ENCODE measurements at places on chromosomes 12 and 14.

DNA sequence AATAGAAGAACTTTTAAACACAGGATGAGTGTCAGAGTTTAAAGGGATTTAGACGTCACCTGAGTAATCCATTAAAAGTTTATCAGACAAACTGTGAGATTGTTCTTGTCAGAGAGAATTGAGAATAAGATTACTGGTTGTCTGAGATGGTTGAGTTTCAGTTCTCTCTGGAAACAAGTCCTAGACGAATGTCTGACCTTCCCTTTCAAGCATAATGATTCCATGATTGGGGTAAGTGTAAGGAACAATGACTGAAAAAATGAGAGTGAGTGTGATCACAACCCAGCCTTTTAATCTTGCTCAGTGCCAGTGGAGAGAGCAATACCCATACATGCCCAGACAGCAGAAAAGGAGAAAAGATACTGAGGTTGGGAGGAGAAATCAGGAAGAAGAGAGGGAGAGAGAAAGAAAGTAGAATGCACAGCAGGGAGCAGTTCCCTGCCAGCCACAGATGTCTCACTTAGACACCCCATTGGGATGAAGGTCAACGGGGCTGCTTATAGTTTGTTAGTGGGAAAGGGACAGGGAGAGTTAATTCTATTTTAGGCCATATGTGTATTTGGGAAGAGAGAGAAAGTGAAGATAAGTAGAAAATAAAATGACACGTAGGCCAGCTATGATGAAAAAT is 4.3 kb downstream of the GRIP1 start:
- no peak for DNase-seq

- DNase-seq, result peak; percentile 33
Measured at GRCh38 chr14:101458741-101459550, 102.3 kb upstream of the DIO3 start.

DNA sequence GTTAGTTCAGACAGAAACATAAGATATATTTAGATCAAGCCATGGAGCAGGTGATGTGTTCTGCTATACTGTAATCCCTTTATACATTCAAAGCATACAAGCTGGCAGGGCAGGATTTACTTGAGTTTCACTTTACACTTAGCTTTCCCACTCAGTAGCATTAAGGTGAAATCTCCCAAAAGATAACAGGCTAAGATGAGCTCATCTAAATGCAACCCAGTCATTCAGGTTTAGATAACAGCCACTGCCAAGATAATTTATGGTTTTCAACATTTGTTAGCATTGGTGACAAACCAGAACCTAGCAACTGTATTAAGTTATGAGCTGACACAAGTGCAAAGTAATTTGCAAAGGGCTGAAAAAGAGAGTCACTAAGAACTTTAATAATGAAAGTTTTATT is 925.1 kb upstream of the ATXN7L3B start:
- no peak for DNase-seq

DNA sequence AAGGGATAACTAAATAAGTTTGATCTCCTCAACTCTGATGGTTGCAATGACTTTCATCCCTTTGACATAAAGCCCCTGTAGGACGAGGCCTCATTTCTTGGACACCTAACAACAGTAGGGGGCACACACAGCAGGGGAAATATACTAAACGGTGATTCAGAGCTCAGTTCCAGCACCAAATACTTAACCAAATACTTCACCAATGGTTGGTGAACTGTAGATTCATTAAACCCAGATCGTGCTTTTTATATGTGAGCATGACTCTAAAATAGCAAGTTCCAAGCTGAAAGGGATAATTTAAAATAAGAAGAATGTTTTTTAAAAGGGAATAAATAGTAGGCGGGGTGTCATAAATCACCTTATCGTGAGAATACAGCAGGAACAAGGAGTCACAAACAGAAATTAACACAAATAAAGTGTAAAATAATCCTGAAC is 53.2 kb downstream of the ATG2B start:
- no peak for DNase-seq

GRCh38 chr14:74019408-74020137 is 424 bp downstream of the BBOF1 start:
- peak; percentile 63 for DNase-seq

- peak; percentile 33 for DNase-seq
Measured at GRCh38 chr14:56482310-56482911, 97.2 kb upstream of the TMEM260 start.

DNA sequence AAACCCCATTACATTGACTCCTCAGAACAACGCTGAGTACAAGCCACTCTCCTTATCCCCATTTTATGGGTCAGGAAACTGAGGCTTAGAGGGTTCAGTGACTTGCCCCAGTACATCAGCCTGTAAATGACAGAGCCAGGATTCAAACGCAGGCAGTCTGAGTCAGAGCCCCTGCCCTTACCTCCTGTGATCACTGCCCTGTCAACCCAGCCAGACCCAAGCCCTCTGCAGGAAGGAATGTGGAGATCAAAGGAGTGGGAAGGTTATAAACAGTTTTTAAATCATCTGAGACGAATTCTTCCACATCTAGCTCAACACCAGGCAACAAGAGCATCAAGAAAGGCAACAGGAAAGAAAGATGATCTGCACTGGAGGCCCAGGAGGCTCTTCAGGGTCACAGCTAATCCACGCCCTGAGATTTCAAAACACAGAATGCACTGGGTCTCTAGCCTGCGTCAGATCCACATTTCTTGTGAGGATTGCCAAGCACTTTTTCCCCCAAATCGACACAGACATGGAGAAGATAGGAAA is 38.5 kb downstream of the SPTB start:
- DNase-seq, result peak; percentile 78

DNA sequence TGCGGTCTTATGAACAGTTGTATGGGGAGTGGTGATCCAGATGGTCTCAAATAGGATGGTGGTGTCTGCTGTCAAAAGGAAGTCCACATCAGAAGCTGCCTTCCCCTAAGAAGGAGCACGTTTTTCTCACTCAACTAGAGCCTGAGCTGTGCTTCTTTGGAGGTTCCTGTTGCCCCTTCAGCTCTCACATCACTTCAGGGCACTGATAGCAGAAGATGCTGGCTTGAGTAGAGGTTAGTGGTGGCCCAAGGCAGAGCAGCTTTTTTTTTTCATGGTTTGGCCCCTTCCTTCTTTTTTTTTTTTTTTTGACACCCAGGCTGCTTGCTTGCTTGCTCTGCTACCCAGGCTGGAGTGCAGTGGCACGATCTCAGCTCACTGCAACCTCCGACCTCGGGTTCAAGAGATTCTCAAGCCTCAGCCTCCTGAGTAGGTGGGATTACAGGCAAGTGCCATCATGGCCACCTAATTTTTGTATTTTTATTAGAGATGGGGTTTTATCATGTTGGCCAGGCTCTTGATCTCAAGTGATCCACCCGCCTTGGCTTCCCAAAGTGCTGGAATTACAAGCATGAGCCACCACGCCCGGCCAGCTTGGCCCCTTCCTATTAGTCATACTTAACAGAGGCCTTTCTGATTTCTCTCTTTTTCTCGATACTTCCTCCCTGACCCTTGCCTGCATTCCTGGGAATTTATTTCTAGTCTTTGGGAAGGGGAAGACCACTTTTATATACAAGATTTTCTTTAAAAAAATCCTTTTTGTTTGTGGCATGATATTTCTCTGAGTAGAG is 31.6 kb downstream of the KLRD1 start:
- DNase-seq, result no peak

DNA sequence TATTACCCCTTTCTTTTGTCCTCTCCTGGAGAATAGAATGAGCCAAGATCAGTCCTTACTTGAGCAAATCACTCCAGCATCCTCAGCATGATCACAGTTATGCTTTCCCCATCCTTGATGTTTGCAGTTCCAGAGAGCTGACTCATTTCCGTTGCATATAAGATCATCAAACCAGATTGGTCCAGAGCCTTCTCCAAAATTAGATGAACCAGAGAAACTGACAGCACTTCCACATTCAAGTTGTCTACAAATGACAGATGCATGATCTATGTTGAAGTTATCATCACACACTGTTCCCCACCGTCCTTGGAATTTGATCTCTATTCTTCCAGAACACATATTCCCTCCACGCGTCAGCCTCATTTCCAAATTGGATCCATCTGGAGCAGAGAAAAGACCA is 4.8 kb downstream of the CD163 start:
- peak; percentile 1 for DNase-seq

- DNase-seq, result no peak
Measured at GRCh38 chr14:103881268-103882201, 34.2 kb upstream of the PPP1R13B start.

GRCh38 chr14:91351512-91351862 is 66.1 kb downstream of the CCDC88C start:
- DNase-seq, result no peak

GRCh38 chr12:63826006-63826585 is 18.4 kb upstream of the SRGAP1 start:
- DNase-seq, result peak; percentile 67

- peak; percentile 92 for DNase-seq
Measured at GRCh38 chr12:85076688-85077430, 40.7 kb downstream of the LRRIQ1 start.

DNA sequence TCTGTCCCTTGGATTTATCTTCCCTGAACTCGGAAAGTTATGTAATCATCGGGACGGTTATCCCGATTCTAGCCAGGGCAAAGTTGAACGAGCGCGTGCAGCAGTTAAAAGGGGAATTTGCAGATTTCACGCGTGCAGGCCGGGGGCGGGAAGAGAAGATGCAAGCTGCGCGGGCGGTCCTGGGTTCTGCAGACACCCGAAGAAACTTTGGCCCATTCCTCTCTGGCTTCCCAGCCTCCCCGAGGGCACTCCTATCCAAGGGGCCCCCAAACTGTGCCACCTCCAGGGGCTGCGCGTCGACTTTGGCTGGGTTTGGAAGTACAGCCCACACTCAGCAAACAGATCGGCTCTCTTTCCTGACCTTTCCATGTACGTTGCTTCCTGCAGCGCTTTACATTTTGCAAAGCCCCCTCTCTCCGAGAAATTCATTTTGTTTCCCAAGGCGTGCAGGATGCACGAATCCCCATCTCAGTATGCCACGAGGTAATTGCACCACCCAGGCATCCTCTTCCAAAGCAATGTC is 941 bp upstream of the PPP1CC start:
- DNase-seq, result peak; percentile 32

- DNase-seq, result no peak
Measured at GRCh38 chr12:25712169-25712568, 159.1 kb upstream of the LMNTD1 start.

GRCh38 chr12:27305673-27306456 is 26.8 kb upstream of the BMAL2 start:
- DNase-seq, result peak; percentile 38

DNA sequence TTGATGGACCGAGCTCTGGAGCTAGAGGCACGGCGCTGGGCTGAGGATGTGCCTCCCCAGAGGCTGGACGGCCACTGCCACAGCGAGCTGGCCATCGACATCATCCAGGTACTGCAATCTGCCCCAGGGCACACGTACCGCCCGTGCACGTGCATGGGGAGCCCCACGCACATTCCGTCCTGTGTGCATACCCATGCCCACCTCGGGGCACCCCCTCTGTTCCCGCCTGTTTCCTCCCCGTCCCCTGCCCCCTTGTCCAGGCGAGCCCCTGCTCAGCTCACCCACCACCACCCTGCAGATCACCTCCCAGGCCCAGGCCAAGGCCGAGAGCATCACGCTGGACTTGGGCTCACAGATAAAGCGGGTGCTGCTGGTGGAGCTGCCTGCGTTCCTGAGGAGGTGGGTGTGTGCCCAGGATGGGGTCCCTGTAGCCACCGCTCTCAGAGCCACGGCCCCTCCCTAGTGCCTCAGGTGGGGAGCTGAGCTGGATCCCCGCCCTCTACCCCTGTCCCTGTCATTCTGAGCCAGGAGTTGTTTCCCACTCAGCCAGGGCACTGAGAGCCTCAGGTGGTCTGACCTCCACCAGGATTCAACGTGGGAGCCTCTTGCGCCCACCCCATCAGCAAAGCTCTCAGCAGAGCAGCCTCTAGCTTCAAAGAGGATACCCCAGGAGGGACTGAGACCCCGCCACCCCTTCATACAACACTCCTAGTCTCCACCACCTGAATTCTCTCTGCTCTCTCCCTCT is 6.9 kb downstream of the TNFAIP2 start:
- no peak for DNase-seq

GRCh38 chr12:110247340-110248095 is 33.5 kb upstream of the ATP2A2 start:
- DNase-seq, result no peak

GRCh38 chr12:107379852-107380567 is 286.7 kb upstream of the CRY1 start:
- peak; percentile 70 for DNase-seq

DNA sequence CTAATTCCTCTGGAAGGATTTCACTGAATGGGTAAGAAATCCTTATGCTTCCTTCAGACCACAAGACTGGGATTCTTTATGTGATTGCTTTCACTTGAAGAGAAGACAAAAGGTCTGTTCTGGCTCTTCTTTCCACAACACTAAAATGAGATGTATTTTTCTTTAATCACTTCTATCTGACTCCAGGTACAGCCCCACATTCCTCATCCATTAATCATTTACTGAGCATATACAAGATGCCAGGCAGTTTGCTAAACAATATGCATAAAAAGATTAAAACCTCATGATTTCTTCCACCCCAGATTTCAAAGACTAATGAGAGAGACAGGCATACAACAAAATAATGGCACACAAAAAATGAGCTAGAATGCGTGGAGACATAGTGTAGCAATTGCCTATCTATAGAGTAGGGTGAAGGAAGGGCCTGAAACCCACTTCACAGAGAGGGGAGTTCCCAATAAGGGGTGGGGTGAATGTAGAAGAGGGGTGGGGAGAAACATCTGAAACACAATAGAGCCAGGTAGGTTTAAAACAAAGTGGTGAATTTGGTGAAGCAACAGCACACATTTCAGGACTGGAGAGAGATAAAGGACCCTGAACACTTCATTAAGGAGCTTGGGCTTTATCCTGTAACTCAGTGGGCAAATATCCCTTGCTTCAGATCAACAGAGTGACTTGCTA is 65.1 kb upstream of the PRB2 start:
- DNase-seq, result peak; percentile 8

GRCh38 chr12:50239355-50239891 is 43.9 kb downstream of the LIMA1 start:
- DNase-seq, result no peak

GRCh38 chr14:22268875-22269274 is 320.1 kb downstream of the DAD1 start:
- DNase-seq, result peak; percentile 16

DNA sequence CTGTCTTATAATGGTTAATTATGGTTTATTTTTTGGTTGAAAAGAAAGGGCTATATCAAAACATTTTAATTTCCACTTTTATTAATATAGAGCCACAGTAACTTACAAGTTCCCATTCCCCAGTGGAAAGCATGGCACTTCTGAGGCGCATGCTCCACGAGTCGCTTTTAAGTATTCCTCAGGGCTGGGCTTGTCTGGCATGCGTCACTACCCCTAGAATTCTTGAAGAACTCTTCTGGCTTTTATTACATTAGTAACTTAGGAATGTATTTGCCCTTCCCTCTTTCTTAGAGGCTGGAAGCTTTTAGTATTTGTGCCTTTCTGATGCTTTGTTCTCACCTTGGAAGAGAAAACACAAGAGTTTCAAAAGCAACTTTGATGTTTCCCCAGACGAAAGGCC is 81.1 kb downstream of the ESR2 start:
- peak; percentile 41 for DNase-seq
